Daoy (cell line): ENCODE measurements at places on chromosomes 3 and 15. TPM values are rescaled to one million over a fixed set of nuclear protein-coding genes. Genes with fewer than 3 reads are reported as not detected.

GRCh38 chr3:195394700-195395099, 48.1 kb downstream of the ACAP2 start:
- DNase-seq, result no peak

DNA sequence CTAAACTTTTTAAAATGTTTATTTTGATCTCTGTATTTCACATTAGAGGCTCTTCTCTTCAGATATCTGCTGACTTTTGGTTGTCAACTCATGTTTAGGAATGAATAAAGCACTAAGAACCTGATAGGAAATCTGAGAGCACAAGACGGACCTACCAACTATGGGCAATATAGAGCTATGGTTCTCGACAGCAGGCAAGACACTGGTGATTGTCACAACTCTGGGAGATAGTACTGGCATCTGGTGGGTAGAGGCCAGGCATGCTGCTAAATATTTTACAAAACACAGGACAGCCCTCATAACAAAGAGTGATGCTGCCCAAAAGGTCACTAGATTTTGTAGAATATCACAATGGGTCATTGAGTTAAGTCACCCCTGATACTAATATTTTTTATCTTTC, 17.5 kb upstream of the GJD2 start:
- no peak for DNase-seq

GRCh38 chr3:11705049-11705448, 61.3 kb upstream of the VGLL4 start:
- DNase-seq, result no peak

DNA sequence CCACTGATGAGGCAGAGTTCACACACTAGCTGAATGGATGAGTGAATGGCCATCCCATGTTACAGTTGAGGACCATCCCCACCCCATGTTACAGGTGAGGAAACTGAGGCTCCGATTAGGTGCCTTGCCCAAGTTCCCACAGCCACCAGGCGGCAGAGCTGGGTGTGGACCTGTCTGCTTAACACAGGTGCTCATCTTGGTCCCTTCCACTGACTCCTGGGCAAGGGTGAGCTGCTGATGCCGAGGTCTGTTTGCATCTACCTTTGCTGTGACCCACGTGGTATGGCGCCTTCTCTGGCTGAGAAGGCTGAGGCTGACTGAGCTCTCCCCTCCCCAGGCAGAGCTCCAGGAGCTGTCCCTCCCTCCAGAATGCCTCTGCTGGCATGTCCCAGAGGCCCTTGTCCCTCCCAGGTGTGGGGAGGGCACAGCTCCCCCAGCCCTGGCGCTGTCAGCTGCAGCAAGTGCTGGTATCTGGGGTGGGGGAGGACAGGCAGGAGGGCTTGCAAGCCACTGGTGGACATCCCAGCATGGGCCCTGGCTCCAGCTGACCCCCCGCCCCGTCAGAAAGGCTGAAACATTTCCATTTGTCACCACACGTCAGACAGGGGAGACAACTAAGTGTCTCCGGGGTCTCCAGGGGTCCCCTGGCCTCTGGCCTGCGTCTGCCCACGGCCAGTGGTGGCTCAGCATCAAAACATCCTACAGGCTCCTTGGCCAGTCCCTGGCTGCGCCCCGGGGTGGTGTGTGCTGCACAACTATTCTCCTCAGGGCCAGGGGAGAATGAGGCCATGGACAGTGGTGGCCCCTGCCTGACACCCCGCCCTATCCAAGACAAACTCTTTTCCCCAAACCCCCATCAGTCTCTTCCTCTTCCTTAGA, 105.4 kb downstream of the ADCY5 start:
- DNase-seq, result no peak

DNA sequence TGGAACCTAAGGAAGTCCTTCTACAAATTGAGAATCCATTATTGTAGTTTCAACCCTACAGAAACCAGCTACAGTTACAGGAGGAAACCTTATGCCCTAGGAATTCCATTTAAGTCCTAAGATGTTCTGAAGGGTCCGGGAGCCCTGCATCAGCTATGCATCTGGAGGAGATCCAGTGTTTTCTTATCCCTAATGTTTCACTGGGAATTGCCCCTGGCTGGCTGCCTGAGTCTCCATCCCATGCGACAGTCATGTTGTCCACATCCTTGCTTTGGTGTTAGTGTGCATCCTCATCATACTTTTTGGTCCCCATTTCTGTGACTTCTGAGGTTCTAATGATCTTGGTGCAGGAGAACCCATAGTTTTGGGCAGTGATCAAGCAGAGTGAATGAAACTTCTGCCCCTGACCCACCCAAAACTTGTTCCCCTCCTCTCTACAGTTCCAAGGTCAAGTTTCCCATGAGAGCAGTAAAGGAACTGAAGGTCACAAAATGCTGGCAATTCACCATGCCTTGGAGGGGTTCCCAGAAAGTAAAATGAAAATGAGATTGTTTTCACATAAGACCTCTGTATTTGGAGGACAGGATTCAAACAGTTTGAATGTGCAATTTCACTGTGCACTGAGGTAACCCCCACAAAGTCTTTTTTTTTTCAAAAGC, 121.9 kb upstream of the PHLDB2 start:
- peak; percentile 35 for DNase-seq

Gene C2CD4B
- total RNA-seq, result not detected in 2 replicates

Gene CHL1
- total RNA-seq, result not detected in 2 replicates

Gene GPR171
- total RNA-seq, result not detected in 2 replicates

Gene MNS1
- total RNA-seq, result 10.4 and 12.3 TPM in 2 replicates

Gene NCEH1
- total RNA-seq, result 10.7 and 13.6 TPM in 2 replicates

Gene PPP1R14D
- total RNA-seq, result not detected in 2 replicates
